Vagina (tissue), 2 donors: ENCODE measurements at places on chromosomes 3 and 15. TPM values are rescaled to one million over a fixed set of nuclear protein-coding genes. Genes with fewer than 3 reads are reported as not detected.

The OR4M2 gene
- total RNA-seq, result not detected

The MAP6D1 gene
- total RNA-seq, result not detected

The GXYLT2 gene
- 10.1 TPM for total RNA-seq

The GOLGA8S gene
- total RNA-seq, result not detected

The TEX55 gene
- total RNA-seq, result not detected

The FRMD4B gene
- 53.5 TPM for total RNA-seq

The GREM1 gene
- 122 TPM for total RNA-seq

The PP2D1 gene
- not detected for total RNA-seq

DNA sequence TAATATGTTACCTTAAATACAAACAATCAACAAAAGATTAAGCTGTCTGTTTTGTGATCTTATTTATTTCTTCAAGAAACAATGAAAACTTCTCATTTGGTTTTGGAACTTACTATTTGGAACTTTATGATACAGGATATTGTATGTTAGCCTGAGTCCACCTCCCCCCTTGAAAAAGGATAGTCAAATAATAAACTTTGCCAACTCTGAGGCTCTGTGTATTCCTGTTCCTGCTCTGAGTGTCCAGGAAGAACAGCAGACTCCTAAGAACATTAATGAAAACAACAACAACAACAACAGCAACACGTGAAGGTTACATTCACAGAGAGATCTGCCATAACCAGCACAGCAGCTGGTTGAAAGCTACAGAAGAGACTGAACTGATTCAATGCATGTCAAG lies 108.1 kb upstream of the AADACL2 start:
- H3K4me1 ChIP-seq, result no peaks in the 10 kb centered on the region
- no peaks in the 10 kb centered on the region for H3K36me3 ChIP-seq
- no peak overlapping the region for H3K4me3 ChIP-seq
- no peaks in the 10 kb centered on the region for H3K27me3 ChIP-seq
- no peak overlapping the region for H3K27ac ChIP-seq
- no peak for DNase-seq

GRCh38 chr3:158110658-158111018 lies 749 bp downstream of the RSRC1 start:
- peak overlapping the region; percentile 75 for H3K27ac ChIP-seq
- peak overlapping the region; percentile 86 for H3K4me3 ChIP-seq
- DNase-seq, result no peak

DNA sequence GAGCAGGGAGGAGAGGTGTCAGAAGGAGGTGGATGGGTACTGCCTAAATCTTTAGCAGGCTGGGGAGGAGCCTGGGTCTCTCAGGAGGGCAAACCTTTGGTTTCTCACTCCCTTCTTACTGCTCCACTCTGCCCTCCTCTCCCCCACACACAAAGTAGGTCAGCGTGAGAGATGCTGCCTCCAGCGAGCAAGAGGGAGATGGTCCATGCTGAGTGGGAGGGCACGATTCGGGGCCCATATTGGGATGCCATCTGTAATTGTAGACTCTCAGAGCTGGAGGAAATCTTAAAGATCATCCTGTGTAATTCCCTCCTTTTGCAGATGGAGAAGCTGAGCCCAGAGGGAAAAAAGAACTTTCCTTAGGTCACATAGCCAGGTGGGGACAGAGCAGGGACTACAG lies 34.2 kb upstream of the SYN2 start:
- no peaks in the 10 kb centered on the region for H3K36me3 ChIP-seq
- no peak overlapping the region for H3K27ac ChIP-seq
- no peaks in the 10 kb centered on the region for H3K4me1 ChIP-seq
- H3K27me3 ChIP-seq, result no peaks in the 10 kb centered on the region
- no peak for DNase-seq

DNA sequence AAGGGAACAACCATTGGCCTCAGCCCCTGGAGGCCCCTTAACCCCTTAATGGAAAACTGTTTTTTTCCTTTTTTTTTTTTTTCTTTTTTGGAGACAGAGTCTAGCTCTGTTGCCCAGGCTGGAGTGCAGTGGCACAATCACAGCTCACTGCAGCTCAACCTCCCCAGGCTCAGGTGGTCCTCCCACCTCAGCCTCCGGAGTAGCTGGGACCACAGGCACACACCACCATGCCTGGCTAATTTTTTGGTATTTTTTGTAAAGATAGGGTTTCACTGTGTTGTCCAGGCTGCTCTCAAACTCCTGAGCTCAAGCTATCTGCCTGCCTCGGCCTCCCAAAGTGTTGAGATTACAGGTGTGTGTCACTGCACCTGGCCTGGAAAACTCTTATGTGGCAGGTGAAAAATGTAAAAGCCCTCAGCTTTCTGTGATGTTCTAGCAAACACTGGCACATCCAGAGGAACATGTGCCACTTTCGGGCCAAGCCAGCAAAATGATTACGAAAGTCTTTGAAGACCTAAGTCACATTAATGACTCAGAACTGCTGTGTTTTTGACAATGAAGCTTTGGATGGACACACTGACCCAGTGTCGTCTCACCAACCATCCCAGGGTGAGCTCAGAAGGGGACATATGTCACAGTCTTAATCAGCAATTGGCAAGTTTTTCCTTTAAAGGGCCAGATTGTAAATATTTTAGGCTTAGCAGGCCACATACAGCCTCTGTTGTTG lies 189.3 kb upstream of the TPM1 start:
- peaks cover 9% of the 10 kb centered on the region for H3K4me1 ChIP-seq
- no peak overlapping the region for H3K27ac ChIP-seq
- no peaks in the 10 kb centered on the region for H3K36me3 ChIP-seq
- no peaks in the 10 kb centered on the region for H3K27me3 ChIP-seq

DNA sequence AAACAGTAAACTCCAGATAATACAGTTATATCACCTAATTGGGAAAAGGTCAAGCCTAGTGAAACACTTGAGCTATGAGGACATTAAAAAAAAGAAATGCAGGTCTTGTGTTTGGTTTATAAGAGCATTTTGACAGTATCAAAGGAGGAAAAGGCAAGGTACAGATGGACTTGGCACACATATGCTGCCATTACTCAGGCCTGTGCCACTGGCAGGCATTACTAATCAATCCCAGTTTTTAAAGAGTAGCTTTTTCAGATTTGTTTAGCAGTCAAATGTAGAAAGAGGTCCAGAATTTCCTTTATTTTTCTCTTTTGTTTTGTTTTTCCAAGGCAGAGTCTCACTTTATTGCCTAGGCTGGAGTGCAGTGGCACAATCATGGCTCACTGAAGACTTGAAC lies 38.9 kb downstream of the MDFIC2 start:
- no peak overlapping the region for H3K27ac ChIP-seq
- no peaks in the 10 kb centered on the region for H3K4me1 ChIP-seq
- no peaks in the 10 kb centered on the region for H3K27me3 ChIP-seq
- H3K36me3 ChIP-seq, result no peaks in the 10 kb centered on the region
- no peak overlapping the region for H3K4me3 ChIP-seq

GRCh38 chr15:60798821-60799220 lies 319.9 kb upstream of the ICE2 start:
- no peaks in the 10 kb centered on the region for H3K27me3 ChIP-seq
- peaks cover 22% of the 10 kb centered on the region for H3K4me1 ChIP-seq
- H3K36me3 ChIP-seq, result no peaks in the 10 kb centered on the region
- peak; percentile 70 for DNase-seq

GRCh38 chr3:52473026-52473425 lies 17.6 kb downstream of the NISCH start:
- no peak overlapping the region for H3K4me3 ChIP-seq
- no peak for DNase-seq
- no peaks in the 10 kb centered on the region for H3K27me3 ChIP-seq
- H3K36me3 ChIP-seq, result no peaks in the 10 kb centered on the region

- DNase-seq, result no peak
- no peaks in the 10 kb centered on the region for H3K27me3 ChIP-seq
- H3K36me3 ChIP-seq, result no peaks in the 10 kb centered on the region
- H3K4me1 ChIP-seq, result no peaks in the 10 kb centered on the region
Measured at GRCh38 chr3:190701096-190701532, 161.4 kb downstream of the GMNC start.

DNA sequence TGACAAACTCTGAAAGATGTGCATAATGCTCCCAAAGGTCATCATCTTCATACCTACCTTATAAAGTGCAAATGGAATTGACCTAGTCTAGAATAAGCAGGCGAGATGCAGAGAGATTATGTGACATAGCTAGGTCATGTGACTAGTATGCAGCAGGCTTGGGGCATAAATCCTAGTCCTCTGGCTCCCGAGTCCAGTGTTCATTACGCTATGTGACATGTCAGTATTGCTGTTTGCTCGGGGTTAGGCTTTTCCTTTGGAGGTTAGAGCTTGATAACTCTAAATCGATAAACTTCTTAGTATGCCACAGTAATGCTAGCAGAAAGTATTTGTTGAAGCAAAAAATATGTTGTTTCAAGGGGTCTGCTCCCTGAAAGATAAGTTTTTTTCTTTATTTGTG lies 481.7 kb upstream of the TPRG1 start:
- H3K4me3 ChIP-seq, result no peak overlapping the region
- H3K4me1 ChIP-seq, result peaks cover 24% of the 10 kb centered on the region
- H3K36me3 ChIP-seq, result no peaks in the 10 kb centered on the region
- no peaks in the 10 kb centered on the region for H3K27me3 ChIP-seq
- DNase-seq, result no peak
